CD8-positive, alpha-beta T cell (primary cell): ENCODE measurements at places on chromosomes 2 and 18. TPM values are rescaled to one million over a fixed set of nuclear protein-coding genes. Genes with fewer than 3 reads are reported as not detected.

Gene IKZF2
- total RNA-seq, result 14.6 TPM

DNA sequence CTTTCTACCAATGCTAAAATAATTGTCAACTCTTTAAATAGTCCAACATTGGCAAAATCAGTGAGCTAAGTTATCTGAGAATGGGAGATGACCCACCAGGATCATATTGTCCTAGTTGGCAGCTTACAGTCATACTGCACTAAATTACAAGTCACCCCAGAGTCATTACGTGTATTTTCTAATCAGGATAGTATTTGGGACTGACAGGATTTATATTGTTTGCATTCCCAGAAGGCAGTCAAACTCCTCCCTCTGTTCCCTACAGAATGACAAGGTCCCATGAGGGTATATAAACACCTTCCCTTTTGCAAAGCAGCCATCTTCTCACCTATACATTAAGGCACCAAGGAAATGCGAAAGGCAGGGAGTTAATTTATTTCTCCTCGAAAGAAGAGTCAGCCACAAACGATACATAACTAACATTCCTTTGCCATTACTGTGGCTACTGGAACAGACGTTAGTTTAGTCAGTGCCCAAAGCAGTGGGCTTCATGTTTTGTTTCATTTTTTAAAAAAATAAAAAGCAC lies 125.3 kb downstream of the ANTXR1 start:
- no peak for DNase-seq

- DNase-seq, result no peak
These were observed 28.9 kb downstream of the MARCHF4 start for GRCh38 chr2:216343221-216343980.

DNA sequence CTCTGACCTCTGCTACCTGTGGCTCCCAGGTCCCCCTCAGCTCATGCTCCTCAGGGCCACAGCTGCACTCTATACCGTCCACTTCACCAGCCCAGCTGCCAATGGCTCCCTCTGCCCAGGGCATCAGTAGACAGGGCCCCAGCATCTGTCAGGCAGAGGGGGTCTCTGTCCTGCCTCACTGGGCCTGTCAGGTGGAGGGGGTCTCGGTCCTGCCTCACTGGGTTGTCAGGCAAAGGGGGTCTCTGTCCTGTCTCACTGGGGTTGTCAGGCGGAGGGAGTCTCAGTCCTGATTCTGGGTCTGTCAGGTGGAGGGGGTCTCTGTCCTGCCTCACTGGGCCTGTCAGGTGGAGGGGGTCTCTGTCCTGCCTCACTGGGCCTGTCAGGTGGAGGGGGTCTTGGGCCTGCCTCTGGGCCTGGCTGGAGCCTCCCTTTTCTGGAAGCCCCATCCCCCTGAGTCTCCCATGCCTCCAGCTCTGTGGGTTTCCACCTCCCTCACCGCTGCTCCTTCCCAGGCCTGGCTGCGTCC lies 19.9 kb downstream of the SNORC start:
- DNase-seq, result no peak

Gene ZNF385B
- total RNA-seq, result not detected

Gene C2orf80
- total RNA-seq, result not detected

- no peak for DNase-seq
These were observed 949.8 kb upstream of the LRATD1 start for GRCh38 chr2:13682540-13683272.
